ENCODE measurements at places on chromosomes 3 and 15.
A peak's percentile ranks its signal among the peaks of the same experiment; 100 is the strongest.

GRCh38 chr3:52777959-52778805 is 783 bp downstream of the ITIH1 start:
- no peak for DNase-seq

- DNase-seq, result peak; percentile 37
Measured at GRCh38 chr15:63945838-63946298, 100.4 kb downstream of the DAPK2 start.

DNA sequence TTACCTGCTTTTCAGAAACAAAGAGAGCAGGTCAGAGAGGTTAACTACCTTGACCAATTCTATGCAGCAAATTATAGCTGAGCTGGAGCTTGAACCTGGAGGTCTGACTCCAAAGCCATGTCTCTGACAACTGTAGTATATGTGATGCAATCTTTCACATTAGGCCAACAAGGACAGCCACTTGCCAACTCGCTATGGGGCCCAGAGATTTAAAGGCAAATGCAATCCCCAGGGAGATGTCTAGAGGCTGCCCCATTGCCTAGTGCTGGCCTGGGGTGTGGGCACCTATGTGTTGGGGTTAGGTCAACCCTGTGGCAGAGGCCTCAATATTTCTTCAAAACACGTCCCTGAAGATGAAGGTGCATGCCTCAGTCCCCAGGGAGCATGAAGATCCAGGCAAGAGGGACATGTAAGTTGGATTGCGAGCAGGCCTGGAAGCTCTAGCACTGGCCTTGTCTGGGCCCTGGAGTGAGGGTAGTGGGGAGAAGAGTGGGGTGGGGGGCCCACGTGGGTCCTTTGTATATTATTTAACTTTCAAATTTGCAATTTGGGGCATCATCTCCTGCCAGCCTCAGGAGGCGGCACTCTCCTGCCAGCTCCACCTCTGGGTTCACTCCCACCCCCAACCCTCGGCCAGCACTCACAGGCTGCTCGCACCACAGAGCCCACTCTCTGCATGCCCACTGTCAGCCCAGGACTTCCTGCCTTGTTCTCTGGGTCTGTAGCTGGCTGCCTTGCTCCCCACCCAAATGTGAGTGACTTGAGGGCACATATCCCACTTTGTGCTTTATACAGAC is 64.3 kb downstream of the SLC12A8 start:
- DNase-seq, result no peak

GRCh38 chr15:85752124-85752475 is 42.6 kb downstream of the KLHL25 start:
- DNase-seq, result peak; percentile 59

GRCh38 chr3:9582332-9582731 is 28.7 kb upstream of the LHFPL4 start:
- no peak for DNase-seq

DNA sequence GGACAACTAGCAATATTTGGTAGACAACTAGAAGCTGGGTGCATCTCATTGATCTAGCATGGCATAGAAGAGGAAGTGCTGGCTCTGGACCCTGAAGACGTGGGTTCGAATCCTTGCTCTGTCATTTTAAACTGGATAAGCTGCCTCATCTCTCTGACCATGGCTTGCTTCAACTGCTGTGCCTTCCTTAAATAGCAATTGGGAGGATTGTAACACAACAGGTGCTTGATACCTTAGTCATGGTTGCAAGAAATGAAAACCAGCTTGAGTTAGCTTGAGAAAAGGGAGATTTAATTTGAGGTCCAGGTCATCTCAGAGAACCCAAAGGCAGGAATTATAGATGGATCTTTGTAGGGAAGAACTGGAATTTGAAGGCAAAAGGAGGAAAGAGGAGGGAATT is 14.8 kb upstream of the RGMA start:
- no peak for DNase-seq

- no peak for DNase-seq
Measured at GRCh38 chr3:101702726-101703125, 16.2 kb upstream of the RPL24 start.

DNA sequence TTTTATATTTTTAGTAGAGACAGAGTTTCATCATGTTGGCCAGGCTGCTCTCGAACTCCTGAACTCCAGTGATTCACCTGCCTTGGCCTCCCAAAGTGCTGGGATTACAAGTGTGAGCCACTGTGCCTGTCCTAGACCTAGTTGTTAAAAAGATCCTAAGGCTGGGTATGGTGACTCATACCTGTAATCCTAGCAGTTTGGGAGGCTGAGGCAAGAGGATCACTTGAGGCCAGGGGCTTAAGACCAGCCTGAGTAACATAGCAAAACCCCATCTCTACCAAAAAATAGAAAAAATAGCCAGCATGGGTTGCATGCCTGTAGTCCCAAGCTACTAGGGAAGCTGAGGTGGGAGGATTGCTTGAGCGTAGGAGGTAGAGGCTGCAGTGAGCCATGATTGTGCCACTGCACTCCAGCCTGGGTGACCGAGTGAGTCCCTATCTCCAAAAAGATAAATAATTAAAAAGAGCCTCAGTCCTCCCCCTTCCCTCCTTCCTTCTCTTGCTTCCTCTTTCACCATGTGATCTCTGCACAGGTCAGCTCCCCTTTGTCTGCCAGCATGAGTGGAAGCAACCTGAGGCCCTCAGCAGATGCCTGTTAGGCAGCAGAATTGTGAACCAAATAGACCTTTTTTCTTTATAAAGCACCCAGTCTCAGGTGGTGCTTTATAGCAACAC is 9.8 kb upstream of the FNDC3B start:
- no peak for DNase-seq

DNA sequence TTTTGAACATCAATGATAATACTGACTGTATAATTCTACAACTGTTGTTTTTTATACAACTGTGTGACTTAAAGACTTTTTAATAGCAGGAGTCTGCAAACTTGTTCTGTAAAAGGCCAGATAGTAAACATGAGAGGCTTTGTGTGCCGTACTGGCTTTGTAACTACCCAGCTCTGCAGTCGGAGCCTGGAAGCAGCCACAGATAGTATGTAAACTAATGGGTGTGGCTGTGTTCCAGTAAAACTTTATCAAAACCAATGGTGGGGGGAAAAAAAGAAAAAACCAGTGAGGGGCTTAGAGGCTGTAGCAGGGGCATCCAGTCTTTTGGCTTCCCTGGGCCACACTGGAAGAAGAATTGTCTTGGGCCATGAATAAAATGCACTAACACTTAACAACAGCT is 11.9 kb downstream of the ASB7 start:
- DNase-seq, result no peak

DNA sequence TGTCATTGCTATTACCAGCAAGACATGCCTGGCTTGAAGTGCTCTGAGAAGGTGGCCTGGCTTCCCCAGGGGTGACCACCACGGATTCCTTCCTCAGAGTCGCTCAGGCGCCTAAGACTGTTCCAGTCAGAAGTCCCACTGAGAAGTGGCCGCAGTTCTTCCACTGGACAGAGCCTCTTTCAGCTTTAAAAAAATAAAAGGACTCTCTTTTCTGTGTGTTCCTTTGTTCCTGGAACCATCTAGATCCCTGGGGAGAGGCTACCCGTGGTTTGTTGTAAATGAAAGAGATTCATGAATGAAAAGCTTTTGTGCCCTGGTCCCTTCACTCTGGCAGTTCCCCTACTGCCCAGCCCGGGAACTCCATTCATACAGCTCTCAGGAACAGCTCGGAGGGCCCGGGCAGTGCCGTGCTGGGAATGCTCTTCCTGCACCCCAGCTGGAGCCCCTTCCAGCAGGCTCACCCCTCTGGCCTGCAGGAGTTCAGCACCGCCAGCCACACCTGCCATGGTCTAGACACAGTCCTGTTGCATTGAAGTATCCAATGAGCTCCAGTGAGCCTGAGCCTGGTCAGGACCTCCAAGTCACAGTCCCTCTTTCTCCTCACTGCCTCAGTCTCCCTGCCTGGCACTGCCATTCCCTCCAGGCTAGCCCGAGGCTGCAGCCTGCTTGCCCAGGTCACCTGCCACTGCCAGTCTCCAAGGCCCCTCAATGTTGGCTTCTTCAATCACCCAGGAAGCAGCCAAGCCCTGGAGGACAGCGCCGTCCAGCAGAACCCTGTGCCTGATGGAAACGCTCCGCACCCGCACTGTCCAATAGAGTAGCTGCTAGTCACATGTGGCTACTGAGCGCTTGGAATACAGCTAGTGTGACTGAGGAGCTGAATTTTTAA is 75.4 kb downstream of the XXYLT1 start:
- DNase-seq, result peak; percentile 59

DNA sequence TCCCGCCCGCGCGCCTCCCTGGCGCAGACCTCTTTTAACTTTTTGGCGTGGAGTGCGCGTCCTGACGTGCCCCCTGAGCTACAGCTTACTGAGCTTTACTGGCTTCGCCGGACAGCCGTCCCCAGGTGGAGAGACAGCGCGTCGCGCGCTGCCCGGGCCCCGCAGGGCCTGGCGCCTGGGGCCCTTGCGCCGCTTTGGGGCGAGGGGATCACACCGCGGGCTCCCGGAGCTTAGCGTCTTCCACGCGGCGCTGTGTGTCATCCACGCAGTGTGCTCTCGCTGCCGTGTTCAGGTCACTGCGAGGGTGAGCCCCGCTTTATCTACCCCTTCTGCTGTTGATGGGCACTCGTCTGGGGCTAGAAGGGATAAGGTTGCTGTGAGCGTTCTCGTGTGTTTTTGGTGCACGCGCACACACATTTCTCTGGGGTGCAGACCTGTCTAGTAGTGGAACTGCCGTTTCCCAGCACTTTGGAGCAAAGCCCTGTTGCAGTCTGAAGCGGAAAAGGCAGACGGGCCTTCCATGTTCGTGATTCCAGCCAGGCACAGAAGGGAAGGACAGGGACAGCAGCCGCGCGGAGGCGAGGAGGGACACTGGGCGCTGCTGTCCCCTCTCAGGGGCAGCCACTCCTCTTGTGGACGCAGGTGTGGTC is 33.1 kb upstream of the ALDH1L1 start:
- peak; percentile 31 for DNase-seq

DNA sequence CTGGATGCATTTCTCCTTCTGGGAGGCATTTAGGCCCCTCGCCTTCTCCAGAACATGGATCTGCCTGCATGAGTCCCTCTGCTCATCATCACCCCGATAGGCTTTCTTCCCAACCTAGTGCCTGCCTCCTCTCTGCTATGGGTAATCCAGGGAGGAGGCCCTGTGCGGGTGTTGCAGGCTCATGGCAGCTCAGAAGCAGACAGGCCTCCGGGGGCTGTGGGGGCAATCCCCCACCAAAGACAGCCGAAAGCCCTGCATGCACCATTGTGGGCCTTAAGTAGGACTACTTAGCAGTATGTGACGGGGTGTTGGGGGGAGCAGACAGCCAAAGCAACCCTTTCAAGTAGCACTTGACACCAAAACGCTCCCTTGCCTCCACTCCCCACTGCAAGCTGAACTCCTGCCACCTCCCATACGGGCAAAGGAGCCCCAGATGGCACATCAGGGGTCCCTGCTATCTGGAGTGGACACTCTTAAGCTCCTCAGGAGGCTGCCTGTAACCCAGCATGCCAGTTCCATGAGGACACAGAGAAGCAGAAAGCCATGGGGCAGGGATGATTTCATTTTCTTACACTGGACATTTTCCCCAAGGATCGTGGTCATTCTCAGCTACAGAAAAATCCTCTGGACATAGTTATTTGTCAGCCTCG is 98.8 kb upstream of the HACD2 start:
- DNase-seq, result no peak

DNA sequence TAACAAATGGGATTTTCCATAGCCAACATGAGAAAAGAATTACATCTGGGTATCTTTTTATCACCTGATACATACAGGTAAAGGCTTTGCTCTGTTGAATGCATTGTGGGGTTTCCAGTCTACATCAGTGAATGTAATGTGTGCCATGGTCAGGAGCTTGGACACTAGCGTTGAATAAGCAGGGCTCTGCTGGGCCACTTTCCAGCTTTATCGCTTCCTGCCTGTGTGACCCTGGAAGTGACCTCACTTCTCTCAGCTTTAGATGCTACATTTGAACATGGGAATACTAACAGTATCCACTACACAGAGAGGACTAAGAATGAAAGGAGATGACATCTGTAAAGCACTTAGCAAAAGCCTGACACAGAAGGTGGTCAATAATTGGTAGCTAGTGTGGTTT is 40.1 kb downstream of the TTC23 start:
- no peak for DNase-seq

- DNase-seq, result no peak
Measured at GRCh38 chr3:108183181-108183580, 39.0 kb downstream of the IFT57 start.

GRCh38 chr3:141738891-141739363 is 829 bp downstream of the RNF7 start:
- no peak for DNase-seq

GRCh38 chr3:63976161-63976871 is 47.0 kb downstream of the PSMD6 start:
- DNase-seq, result no peak

- DNase-seq, result no peak
Measured at GRCh38 chr3:72591522-72592421, 256.5 kb downstream of the SHQ1 start.

Data from H9 (cell line).